NCI-H1694 (cell line): ENCODE measurements at places on chromosomes 12 and 14.
A peak's percentile ranks its signal among the peaks of the same experiment; 100 is the strongest.

GRCh38 chr12:115866909-115867525 lies 410.5 kb downstream of the MED13L start:
- no peak for DNase-seq

- DNase-seq: no peak
Observed at GRCh38 chr12:115383668-115384067, 699.7 kb upstream of the TBX3 start.

DNA sequence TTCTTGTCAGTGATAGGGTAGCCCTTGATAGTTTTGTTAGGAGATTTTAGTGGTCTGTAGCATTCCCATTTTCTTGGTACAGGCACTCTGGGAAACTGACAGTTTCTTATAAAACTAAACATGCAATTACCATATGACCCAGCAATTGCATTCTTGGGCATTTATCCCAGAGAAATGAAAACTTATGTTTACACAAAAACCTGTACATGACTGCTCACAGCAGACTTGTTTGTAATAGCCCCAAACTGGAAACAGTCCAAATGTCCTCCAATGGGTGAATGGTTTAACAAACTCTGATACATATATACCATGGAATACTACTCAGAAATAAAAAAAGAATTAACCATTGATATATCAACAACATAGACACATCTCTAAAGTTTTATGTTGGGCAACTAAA lies 75.5 kb downstream of the BORCS5 start:
- peak; percentile 23 for DNase-seq

DNA sequence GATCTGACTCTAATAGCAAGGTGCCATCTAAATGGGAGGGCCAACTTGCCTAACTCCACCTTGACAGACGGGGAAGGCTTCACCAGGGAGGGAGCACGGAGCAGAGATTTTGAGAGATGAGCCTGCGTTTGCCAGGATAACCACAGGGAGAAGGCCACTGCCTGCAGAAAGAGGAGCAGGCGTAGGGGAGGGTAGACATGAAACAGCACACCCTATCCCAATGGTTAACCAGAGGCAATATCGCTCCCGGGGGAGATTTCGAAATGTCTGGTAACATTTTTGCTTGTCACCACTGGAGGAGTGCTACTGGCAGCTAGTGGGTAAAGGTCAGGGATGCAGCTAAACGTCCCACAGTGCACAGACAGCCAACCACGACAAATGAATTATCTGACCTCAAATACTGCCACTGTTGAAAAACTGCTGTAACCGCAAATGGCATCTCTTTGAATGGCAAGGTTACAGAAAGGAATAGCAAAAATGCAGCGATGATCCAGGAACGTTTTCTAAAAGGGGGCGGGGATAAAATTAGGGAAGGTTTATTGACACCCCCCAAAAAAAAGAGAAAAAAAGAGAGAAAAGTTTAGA lies 126.0 kb upstream of the ATF7IP start:
- DNase-seq: no peak

- peak; percentile 46 for DNase-seq
Observed at GRCh38 chr12:121801595-121802484, 2.0 kb upstream of the SETD1B start.

DNA sequence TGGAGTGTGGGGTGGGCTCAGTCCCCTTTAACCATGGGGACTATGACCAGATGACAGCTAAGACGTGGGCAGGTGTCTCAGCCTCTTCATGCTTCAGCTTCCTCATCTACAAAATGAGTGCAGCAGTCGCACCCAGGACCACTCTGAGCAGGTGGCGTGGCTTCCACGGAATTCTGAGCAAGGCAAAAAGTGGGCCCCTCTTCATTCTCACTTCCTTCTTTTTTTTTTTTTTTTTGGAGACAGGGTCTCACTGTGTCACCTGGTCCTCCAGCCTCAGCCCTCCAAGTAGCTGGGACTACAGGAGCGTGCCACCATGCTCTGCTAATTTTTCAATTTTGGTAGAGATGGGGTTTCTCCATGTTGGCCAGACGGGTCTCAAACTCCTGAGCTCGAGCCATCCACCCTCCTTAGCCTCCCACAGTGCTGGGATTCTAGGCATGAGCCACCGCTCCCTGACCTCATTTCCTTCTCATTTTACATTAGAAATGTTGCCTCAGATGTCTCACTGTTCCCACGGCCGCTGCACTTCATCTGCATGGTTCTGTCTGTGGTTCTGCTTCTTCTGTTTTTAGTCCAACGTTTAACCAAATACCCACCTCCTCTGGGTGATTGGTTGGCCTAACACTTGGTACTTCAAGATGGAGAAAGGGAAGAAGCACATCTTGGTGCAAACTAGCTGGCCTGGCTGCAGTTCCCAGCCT lies 41.3 kb upstream of the BCL7A start:
- no peak for DNase-seq

DNA sequence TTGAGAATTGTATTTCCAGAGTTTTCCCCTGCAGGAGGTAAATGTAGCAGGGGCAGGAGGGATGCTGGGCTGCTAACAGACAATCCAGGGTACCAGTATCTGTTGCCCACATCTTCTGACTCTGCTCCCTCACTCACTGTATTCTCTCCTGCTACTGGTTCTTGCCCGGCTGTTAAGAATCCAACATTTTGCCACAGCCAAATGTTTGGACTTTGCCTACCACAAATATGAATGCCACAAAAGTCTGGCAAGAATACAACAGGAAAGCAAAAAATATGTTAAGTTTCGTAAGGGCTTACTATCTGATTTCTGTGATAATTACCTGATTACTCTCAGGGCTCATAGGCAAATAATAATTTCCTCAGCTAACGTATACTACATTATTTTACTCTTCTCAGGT lies 160.0 kb downstream of the BCAT1 start:
- DNase-seq: no peak
